ENCODE measurements at places on chromosomes 6 and 20.

DNA sequence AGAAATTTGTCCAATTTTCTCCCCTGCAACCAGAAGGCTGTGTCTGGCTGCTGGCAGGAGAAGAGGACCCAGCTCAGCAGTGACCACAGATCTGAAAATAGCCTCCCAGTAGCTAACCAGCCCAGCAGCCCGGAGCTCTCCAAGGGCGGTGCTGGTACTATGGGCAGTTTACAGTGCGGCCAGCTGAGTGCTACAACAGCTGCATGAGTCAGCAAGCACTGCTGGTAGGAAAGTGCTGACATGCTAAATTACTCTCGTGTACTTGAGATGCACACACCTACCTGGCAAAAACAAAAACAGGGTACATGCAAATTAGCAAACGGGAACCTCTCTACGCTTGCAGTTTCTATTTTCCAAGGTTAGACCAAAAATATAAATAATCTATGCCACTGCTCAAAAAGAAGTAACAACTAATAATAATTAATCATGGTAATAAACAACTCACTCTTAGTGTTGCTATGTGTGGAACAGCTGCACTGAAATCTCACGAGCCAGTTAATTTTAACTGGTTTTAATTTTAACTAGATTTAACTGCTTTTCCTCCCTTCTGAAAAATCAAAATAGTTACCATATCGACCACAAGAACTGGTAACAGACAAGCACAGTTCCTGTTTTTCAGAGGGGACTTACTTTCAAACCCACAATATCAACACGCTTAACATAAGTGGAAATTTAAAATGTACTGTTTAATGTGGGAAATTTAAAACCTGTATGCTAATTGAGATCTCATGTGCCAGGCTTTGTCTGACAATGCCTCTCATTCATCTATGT, 10.8 kb downstream of the BACH2 start:
- DNase-seq, result no peak

GRCh38 chr6:89956182-89956581, 61.9 kb downstream of the GJA10 start:
- DNase-seq, result no peak

GRCh38 chr6:44495036-44495901, 107.8 kb downstream of the CDC5L start:
- no peak for DNase-seq

DNA sequence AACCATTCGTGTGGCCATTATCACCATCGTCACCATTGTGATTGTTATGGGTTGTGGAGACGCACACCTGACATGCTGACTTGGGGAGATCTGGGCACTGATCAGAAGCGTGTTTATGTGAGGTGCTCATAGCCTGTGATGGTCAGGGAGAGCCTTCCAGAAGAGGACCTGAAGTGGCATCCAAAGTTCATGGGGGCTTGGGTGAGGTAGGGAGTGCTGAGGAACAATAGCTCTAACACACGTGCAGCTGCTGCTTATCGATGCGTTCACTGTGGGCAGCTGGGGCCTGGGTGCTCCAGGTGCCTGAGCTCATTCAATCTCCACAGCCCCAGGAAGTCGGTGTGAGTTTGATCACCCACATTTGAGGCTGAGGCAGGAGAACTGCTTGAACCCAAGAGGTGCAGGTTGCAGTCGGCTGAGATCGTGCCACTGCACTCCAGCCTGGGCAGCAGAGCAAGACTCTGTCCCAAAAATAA, 227.3 kb downstream of the PREX1 start:
- DNase-seq, result no peak

- DNase-seq, result peak; percentile 34
Measured at GRCh38 chr6:144219056-144219685, 66.0 kb upstream of the UTRN start.

GRCh38 chr6:34969662-34970265, 80.7 kb downstream of the ANKS1A start:
- no peak for DNase-seq

- peak; percentile 54 for DNase-seq
Measured at GRCh38 chr20:34938466-34939163, 17.0 kb downstream of the GSS start.

DNA sequence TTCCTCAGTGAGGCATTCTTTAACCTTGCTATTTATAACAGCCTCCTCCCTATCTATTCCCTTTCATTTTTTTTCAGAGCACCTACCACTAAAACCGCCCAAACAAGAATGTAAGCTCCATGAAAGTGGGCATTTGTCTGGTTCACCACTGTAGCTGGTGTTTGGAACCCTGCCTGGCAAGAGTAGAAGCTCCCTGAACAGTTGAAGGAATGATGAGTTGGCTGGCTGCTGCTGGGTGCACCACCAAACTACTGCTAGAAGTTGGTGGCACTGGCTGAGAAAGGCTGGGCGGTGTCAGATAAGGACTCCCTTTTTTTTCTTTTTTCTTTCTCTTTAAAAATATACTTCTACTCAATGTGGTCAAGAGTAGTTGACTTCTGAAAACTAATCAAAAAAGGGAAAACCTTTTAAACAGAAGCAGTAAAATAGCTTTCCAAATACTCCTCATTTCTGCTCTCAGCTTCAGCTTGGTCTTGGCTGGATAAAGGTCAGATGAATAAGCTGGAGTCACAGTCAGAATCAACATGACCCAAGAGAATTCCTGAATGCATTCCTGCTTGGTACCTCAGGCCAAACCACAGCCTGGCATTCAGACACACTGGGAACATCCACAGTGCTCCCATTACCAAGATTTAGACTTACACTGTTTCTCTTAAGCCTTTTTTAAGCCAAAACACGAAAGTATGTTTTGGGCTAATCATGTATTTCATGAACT, 38.0 kb downstream of the RTN4IP1 start:
- no peak for DNase-seq

DNA sequence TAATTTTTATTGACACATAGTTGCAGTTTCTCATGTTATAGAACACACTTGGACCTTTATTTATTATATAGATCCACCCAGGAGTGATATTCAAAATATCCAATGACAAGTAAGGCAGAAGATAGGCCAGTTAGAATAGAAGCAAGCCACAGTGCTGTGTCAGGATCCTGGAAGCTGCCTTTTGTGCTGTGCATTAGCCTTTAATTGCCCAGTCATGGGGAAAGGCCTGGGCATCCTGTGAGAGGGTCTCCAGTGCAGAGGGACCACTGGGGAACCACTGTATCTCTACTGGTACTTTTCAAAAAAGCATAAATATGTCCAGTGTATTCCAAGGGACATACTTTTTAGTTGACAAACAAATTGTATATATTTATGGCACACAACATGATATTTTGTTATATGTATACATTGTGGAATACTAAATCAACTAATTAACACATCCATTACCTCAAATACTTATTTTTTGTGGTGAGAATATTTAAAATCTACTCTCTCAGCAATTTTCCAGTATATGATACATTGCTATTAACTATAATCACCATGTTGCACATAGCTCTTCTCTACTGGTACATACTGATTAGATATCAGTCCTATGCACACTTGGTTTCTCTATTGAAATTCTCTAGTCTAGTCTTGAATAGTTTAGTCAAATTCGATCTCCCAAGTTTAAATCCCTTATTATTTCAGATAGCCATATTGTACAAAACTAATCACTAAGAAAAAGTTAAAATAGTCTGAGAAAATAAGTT, 59.5 kb downstream of the CDC40 start:
- no peak for DNase-seq

GRCh38 chr20:44746367-44747165, 901 bp downstream of the KCNK15 start:
- DNase-seq, result no peak

DNA sequence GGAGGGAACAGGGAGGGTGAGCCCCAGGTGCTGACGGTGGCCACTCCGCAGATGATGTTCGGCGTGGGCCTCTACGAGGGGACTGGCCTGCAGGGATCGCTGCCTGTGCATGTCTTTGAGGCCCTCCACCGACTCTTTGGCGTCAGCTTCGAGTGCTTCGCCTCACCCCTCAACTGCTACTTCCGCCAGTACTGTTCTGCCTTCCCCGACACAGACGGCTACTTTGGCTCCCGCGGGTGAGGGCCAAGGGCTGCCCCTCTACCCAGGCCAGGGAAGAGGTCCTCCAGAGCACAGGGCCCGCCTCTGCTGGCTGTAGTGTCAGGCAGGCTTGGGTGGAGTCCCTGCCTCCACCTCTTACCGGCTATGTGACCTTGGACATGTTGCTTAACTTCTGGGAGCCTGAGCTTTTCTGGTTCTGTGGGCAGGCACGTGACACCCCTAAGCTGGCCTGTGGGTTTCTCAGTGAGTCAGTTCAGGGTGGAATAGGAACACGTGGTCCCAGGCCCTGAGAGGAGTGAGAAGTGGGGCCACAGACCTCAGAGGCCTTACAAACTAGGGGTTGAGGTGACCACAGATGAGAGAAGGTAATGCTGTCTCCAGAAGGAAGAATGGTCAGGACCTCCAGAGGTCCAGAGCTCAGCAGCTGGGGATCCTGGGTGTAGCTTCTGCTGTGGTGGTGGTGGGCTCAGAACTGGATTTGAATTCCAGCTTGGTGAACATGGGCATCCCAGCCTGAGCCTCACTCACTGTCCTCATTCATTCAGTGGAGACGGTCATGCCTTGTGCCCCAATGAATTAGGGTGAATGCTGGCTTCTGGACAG, 11.9 kb downstream of the PCIF1 start:
- DNase-seq, result peak; percentile 97

GRCh38 chr20:46435146-46435545, 28.7 kb upstream of the ELMO2 start:
- no peak for DNase-seq

- no peak for DNase-seq
Measured at GRCh38 chr20:21380711-21381110, 16.6 kb downstream of the NKX2-4 start.

DNA sequence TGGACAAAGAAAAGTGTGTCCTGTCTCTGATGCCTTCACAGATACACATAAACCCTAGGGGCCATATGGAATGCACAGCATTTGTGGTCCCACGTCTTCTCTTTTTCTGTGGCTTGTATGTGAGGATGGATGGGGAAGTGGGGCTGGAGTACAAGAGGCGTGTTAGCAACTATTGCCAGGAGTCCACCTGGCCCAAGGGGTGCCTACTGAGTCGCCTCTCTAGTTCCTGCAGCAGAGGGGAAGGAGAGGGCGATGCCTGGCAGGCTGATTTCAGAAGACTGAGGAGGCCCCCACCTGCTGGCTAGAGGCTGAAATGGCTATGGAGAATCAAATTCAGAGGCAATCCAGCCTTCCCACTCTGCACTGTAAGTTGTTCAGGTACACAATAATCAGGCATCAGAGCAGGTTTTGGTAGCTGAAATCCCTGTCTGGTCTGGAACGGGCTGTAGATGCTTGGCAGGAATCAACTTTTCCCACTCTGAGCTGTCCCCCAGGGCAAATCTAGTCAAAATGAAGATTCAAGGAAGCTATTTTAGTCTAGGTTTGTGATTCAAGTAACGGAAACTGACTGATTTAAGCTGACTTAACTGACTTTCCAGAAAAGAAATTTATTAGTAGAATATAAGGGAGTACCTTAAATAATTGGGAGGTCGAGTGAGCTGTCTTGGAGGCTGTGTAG, 14.9 kb upstream of the PPARD start:
- DNase-seq, result peak; percentile 87

- DNase-seq, result peak; percentile 77
Measured at GRCh38 chr6:41424370-41425058, 89.1 kb downstream of the NCR2 start.

- no peak for DNase-seq
Measured at GRCh38 chr20:31522731-31523130, 8.5 kb downstream of the HM13 start.

DNA sequence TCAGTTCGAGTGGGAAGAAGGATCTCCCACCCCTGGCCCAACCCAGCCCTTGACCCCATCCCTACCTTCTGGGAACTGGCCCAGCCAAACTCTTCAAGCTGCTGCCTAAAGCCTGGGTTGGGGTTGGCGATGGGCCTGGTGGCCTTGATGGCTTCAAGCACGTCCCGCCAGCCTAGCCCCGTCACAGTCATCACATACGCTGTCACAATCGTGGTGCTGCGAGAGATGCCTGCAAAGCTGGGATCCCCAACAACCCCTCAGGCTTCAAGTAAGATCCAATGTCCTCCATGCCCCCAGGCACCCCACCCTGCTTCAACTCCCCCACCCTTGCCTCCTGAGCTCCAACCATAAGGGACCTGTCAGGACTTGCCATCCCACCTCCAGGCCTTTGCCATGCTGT, 7.8 kb downstream of the DUSP15 start:
- no peak for DNase-seq

- DNase-seq, result no peak
Measured at GRCh38 chr6:100296810-100297544, 167.7 kb downstream of the SIM1 start.

GRCh38 chr6:34070315-34071135, 75.4 kb downstream of the GRM4 start:
- DNase-seq, result no peak

- DNase-seq, result peak; percentile 37
Measured at GRCh38 chr6:44561832-44562665, 174.5 kb downstream of the CDC5L start.

DNA sequence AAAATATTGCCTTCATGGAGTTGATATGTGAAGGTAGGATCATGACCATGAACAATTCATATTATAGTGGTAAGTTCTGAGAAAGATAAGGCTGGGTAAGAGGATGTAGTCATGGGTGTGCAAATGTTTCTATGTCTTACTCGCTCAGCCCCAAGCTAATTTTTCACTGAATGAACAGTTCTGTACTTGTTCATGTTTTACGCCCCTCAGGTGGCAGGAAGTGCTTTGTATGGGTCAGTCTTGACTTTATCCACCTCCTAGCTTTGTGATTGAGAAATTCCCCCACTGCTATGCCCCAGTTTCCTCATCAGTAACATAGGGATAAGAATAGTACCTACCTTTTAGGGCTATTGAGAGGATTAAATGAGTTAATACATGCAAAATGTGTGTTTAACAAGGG, 148.2 kb upstream of the KCNG1 start:
- DNase-seq, result no peak

GRCh38 chr6:44041461-44042260, 85.6 kb downstream of the MRPL14 start:
- DNase-seq, result no peak

- no peak for DNase-seq
Measured at GRCh38 chr6:34149831-34150400, 4.0 kb upstream of the GRM4 start.

GRCh38 chr20:8153281-8153908, 21.3 kb downstream of the PLCB1 start:
- DNase-seq, result no peak

- DNase-seq, result no peak
Measured at GRCh38 chr6:87617405-87617804, 27.5 kb downstream of the ORC3 start.

DNA sequence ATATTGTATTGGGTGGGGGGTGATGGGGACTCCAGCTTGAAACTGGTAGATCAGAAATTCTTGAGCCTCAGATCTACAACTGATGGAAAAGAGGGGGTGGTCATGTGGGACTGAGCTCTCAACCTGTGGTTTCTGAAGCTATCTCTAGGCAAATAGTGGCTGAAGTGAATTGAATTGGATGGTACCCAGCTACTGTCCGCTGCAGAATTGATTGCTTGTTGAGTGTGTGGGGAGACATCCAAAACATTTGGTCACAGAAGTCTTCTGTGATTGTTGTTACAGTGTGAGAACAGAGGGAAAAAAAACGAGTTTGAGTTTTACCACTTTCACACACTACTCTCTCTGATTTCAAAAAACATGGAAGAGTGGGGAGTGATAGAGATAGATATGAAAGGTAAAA, 14.8 kb downstream of the CDS2 start:
- no peak for DNase-seq

- DNase-seq, result no peak
Measured at GRCh38 chr6:113591896-113592827, 265.0 kb upstream of the MARCKS start.
